Iris pigment epithelial cell (primary cell): ENCODE measurements at places on chromosomes 12 and 14.

- no peak for DNase-seq
These were observed 4.2 kb upstream of the GLRX5 start for GRCh38 chr14:95530473-95531276.

DNA sequence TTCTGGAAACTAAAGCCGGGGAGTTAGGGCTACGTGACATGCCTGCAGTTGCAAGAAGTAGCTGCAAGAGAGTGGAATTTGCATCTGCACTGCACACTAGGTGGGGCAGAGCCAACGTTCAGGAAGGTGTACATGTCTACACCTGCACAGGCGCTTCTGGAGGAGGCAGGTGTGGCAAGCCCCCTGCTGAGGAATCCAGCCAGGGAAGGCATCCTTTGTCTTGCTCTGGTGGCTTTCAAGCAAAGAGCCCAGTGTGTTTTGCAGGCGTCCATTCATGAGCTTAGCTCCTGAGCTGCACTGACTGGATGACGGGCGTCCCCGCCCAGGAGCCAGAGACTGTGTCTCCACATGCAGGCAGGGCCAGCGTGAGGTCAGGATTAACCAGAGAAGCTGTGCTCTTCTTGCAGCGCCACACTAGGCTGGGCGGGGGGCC is 116.3 kb downstream of the ZFP36L1 start:
- no peak for DNase-seq

- no peak for DNase-seq
These were observed 196.2 kb upstream of the NUDT4 start for GRCh38 chr12:93181409-93181965.

GRCh38 chr14:75044752-75045151 is 6.5 kb downstream of the MLH3 start:
- DNase-seq, result no peak

DNA sequence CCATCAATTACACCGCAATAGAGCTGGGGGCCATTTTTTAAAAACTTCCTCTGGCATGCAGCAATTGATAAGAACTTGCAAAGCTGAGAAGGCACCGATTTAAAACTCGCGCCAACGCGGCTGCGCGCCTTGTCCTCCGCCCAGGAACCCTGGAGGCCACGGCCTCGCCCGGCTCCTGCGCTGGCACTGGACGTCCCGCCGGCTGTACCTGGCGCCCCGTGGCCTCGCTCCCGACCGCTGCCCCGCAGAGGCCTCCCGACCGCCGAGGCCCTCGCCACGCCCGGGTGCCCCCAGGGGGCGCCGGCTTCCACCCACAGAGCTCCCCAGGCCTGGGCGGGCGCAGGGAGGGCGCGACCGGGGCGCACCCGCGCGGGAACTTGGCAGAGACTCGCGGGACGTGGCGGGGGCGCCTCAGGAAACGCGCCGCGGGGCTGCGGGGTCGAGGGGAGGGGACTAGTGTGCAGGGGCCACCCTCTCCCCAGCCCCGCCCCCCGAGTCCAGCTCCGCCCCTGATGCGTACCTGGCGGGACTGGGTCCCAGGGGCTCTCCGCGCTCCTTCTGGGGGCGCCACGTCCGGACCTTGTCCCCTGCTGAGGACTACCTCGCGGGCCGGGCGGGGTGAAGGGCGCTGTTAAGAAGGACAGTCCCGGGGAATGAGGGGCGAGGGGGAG is 65.7 kb downstream of the TNFAIP2 start:
- DNase-seq, result peak; percentile 10

GRCh38 chr12:126469211-126469610 is 1404.0 kb downstream of the AACS start:
- DNase-seq, result no peak

DNA sequence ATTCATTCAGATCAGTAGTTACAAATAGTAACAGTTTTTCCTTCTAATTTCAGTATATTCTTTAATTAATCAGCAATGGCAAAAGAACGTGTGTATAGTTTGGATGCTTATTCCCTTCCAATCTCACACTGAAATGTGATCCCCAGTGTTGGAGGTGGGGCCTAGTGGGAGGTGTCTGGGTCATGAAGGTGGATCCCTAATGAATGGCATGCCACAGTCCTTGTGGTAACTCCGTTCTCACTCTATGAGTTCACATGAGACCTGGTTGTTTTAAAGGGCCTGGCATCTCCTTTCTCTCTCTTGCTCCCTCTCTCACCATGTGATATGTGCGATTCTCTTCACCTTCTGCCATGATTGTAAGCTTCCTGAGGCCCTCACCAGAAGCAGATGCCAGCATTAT is 18.9 kb upstream of the SYNDIG1L start:
- peak; percentile 3 for DNase-seq

- DNase-seq, result no peak
These were observed 64.4 kb upstream of the HSPB8 start for GRCh38 chr12:119114294-119114693.

DNA sequence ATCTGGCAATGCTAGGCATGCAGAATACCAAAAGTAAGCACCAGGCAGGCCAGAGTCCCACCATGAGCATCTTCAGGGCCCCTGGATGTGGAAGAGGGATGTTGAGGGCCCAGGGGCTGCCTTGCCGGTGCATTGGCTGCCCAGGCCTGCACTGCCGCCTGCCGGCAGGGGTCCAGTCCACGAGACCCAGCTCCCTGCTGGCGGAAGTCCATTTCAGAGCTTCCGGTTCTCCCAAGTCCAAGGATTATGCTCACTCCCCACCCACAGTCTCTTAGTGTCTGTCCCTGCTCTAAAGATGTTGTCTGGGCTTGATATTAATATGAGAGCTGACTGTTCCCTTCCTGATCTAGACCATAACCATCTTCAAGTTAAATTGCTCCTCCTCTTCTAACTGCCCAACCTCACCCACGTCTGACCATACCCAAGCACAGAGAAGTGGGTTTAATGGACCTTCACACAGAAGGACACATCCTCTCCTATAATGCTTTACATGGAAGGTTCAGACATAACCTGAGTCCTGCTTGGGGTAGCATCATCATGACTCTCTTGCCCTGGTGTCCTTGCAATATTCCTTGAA is 117.4 kb downstream of the DAD1 start:
- DNase-seq, result peak; percentile 64

- no peak for DNase-seq
These were observed 723.7 kb upstream of the USP15 start for GRCh38 chr12:61536525-61536924.

- DNase-seq, result no peak
These were observed 42.0 kb downstream of the EVL start for GRCh38 chr14:100107236-100107635.

GRCh38 chr14:99524091-99524661 is 43.0 kb downstream of the CCNK start:
- DNase-seq, result no peak

GRCh38 chr14:100451264-100451663 is 128.1 kb downstream of the SLC25A47 start:
- no peak for DNase-seq

DNA sequence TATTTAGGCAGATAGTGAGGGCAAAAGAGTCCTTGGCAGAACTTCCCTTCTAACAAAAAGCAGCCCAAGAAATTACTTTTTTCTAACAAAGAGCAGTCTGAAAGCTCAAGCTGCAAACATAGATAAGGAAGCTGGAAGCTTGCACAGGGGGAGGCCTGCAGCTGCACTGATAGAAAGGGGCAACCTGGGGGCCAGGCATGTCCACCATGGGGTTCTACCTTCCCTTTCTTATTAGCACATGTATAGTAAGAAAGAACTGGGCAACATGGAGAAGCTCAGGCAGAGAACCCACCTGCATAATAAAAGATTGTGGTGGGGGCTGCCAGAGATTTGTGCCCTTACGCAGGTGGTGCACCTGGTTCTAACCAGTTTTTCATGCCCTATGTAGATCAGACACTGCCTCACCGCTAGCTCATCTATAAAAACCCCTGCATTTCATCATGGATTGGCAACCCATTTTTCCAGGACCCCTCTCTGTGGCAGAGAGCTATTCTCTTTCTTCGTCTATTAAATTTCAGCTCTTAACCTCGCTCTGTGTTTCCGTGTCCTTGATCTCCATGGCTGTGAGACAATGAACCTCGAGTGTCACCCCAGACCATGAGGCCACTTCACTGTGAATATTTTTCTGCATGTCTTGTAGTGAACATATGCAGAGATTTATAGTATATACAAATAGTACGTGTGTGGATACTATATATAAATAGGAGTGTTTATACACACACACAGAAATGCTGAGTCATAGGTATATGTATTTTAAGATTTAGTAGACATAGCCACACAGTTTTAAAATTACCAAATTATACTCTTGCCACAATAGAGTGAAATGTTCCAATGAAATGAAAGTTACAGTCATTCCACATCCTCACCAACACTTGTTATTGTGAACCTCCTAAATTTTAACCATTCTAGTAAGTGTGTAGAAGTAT is 53.0 kb downstream of the PEX5 start:
- no peak for DNase-seq

DNA sequence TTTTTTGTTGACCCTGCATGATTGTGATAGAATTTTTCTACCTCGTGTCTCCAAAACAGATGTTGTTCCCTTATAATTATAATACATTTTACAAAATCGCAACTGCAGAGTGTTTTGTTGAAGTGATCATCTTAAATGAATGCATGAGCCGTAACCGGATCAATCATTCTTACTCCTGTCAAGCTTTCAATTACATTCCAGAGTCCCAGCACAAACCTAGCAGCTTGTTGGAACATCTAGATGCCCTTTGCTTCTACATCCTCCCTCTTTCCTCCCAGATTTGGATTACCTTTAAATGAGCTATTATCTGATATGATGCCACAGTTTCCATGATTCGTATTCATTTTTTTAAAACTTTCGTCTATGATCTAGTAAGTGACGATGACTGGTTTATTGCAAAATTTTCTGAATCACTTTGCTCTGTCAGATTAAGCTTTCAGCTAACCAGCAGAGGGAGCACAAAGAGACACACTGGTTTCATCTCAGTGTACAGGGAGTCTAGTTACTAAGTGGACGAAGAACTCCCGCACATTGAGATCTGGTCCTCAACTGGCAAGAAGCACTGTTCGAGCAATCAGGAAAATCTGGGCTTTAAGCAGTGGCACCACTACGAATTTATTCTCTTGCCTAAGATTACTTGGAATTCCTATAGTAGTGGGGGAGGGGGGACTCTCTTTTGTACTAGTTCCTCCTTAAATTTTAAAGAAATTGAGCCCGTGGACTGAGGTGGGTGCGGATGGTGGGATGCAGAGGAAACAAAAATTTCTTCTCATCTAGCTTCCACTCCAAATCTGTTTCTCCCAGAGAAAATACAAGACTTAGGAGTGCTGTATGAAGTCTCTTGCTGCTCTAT is 40.9 kb downstream of the TSHR start:
- peak; percentile 89 for DNase-seq

GRCh38 chr14:67814821-67815220 is 1.6 kb downstream of the ZFYVE26 start:
- DNase-seq, result no peak

GRCh38 chr14:56918849-56919574 is 108.7 kb upstream of the OTX2 start:
- DNase-seq, result no peak

GRCh38 chr12:27148791-27149190 is 66.4 kb upstream of the C12orf71 start:
- DNase-seq, result no peak

- DNase-seq, result no peak
These were observed 15.3 kb downstream of the NOC4L start for GRCh38 chr12:132159555-132160003.

DNA sequence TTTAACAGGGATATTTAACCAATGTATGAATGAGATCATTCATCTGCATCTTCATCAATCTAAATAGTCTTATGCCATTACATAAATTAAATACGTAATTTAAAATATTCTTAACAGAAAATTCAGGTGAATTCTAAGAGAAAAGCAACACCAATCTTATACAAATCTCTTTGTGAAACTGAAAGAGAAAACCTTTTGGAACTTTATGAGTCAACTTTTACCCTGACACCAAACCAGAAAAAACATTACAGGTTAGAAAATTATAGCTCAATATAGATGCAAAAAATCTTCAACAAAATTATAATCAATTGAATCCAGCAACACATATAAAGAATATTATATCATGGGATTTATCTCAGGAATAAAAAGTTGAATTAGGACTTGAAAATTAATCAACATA is 3.4 kb downstream of the GLIPR1L1 start:
- DNase-seq, result no peak

- no peak for DNase-seq
These were observed 406.5 kb downstream of the ADAMTS20 start for GRCh38 chr12:43145481-43145880.

- DNase-seq, result peak; percentile 77
These were observed 12.3 kb downstream of the ZFP36L1 start for GRCh38 chr14:68780358-68781160.

DNA sequence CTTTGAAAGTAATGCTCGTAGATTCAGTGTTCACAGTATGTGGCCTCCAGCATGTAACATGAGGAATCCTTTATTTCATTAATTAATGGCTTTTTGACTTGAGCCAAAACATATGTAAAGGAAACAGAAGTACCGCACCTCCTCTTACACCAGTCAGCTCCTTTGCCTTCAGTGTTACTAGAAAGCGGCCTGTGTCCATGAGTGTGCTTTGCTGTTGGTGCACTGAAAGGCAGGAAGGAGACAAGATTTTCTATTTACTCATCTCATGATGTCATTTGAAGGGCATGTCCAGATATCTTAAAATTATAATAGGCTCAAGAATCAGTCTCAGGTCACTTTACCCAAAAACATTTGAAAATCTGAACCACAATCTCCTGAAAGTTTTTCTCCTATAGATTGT is 9.9 kb upstream of the CCT2 start:
- DNase-seq, result peak; percentile 46

DNA sequence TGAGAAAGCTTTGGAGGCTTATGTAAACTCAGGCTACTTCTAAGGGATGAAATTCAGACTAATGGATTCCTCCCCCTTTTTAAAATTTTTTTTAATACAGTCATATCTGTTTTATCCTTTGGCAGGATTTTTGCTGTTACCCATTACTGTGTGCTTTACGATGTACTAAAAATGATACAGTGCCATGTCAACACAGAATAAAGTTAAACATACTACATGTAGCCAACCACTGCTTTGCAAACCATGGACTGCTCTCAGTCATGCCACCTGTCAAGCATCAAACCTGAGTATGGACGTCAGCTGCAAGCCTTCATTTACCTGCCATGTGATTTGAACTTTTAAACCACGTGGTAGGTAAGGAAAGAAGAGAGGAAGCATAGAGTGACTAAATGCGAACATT is 325.8 kb downstream of the FUT8 start:
- no peak for DNase-seq

GRCh38 chr14:68611599-68611998 is 181.3 kb downstream of the ZFP36L1 start:
- DNase-seq, result no peak

DNA sequence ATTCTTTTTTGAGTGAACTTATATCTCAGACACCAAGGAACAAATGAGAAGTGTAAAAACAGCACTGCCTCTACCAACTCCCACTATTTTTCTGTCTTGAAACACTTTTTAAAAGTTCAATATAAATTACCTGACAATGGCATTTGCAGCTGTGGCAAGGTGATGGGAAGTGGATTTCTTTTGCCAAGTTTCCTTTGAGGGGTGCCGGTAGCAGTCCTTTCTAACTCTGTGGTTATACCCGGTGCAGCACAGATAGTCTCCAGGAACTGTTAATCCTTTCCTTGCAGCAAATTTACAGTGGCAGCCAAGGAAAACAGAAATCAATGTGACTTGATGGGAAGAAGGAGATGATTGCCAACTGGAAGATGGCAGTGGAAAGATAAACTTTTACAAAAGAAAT is 243.7 kb downstream of the BCAT1 start:
- DNase-seq, result no peak
